H7 (cell line): ENCODE measurements at places on chromosomes 1 and 21.

DNA sequence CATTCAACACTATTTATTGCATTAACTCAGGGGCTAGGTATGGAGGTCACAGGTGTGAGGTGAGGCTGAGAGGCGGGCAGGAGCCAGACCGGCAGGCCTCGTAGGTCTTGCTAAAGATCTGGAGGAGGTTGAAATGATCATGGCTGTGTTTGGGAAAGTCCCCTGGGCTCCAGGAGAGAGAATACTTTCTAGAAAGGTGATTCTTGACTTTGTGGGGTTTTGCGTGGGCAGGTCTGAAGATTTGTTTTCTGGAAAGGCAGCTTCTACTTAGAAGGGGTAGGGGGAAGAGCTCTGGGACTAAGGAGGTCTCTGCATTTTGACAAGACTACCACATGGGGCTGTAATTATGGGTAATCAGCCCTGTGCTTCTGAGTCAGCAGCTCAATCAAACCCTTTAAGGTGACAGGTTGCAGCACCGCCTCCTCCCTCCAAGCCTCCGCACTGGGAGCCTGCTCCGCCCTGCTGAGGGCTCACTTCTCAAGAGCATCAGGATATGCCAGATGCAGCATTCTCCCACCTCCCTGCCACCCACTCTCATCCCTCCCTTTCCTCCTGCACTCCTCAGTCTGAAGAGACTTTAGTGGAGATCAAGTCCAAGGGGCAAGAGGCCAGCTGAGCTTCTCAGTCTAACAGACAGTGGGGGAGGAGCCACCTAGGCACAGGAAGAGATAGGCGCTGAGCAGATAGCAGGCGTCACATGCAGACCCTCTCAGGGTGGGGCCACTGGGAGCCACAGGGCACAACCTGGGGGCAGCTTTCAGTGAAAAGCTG is 30.5 kb downstream of the SLC30A1 start:
- no peak for DNase-seq

DNA sequence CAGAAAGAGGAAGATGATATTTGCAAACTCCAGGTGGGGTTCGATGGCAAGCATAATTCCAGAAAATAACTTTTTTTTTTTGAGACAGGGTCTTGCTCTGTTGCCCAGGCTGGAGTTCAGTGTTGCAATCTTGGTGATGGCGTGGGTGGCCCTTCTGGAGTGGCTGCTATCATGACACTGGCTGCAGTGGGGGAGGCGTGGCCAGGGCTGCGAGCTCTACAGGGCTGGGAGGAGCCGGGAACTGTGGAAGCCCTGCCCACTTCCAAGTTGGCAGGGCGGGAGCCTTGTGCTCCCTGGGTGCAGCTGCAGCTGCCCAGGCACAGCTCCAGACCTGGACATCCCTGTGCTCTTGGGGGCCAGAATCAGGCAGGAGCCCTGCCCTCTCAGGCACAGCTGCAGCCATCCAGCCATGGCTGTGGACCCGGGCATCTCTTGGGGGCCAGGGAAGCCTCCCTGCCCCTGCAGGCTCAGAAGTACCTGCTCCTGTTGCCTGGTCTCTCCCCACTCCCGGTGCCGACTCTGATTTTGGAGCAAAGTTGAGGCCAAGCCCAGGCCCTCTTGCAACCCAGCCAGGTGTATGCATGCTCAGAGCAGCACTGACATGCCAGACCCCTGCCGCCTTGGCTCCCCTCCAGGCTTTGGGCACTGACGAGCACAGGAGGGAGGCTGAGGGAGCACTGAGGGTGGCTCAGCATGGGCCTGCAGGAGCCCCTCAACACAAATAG is 7.2 kb upstream of the BCL10 start:
- peak; percentile 55 for DNase-seq

GRCh38 chr21:35993875-35994490 is 66.3 kb downstream of the SETD4 start:
- no peak for DNase-seq

DNA sequence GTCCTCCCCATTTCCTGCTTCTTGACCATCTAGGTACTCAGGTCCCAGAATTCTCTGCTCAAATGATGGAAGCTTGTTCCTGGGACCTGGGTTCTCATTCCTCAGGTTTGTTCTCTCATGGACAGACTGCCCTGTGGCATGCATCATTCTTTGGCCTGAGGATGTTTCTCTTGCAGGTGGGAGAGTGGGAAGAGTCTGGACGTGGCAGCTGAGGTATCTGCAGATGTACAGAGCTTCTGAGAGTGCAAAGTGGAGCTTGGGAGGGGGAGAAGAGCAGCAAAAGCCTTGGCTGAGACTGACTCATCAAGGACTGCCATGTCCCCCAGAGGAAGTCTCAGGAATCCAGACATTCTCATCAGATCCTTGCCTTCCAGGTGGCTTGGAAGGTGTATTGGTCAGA is 63.1 kb downstream of the HSPA13 start:
- no peak for DNase-seq

GRCh38 chr1:236861560-236862218 is 66.6 kb downstream of the MTR start:
- no peak for DNase-seq

DNA sequence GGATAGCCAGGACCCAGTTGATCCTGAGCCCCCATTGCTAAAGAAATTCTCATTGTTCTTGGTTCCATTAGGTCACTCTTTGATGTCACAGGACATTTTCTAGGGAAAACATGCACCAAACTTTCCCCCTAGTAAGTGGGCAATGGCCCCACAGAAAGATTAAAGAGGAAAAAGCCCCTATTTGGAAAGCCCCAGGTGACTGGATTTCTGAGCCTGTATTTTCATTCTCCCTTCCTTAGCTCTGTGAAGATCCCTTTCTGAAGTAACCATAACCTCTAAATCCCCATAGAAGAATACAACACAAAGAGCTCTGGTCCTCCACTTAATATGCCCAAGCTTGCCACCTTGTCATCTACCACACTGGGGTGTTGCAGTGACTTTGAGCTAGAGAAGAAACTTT is 232.3 kb upstream of the FGGY start:
- DNase-seq: no peak

DNA sequence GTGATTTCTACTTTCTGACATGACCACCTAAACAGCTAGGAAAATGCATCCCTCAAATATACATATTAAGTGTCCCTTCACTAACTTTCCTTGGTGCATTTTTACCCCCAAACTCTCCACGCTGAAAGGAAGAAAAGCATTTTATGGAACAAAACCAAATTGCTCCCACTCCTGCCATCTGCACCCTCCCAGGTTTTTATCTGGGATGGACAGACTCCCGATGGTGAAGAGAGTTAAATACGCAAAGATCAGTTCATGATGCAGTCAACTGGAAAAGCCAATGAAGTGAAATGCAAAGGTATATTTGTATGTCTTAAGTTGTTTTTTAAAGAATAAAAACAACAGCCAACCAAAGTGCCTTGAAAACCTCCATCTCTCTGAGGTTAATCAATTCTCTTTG is 2.7 kb downstream of the DSTYK start:
- DNase-seq: no peak

- DNase-seq: no peak
These were observed 51.2 kb downstream of the EPHB2 start for GRCh38 chr1:22761821-22762220.

GRCh38 chr1:165235155-165235776 is 121.2 kb downstream of the LMX1A start:
- peak; percentile 85 for DNase-seq
